Naive thymus-derived CD8-positive, alpha-beta T cell (primary cell): ENCODE measurements at places on chromosomes 2 and 18. TPM values are rescaled to one million over a fixed set of nuclear protein-coding genes. Genes with fewer than 3 reads are reported as not detected.

Gene PPM1G
- 46.3 TPM for total RNA-seq

Gene CTLA4
- 1.5 TPM for total RNA-seq

Gene GPBAR1
- 1.1 TPM for total RNA-seq

Gene SPP2
- total RNA-seq = not detected

Gene HTR2B
- total RNA-seq = not detected
